ENCODE measurements at places on chromosomes 3 and 15.

- DNase-seq, result peak; percentile 91
Measured at GRCh38 chr3:97430601-97431000, 334.0 kb upstream of the ARL6 start.

GRCh38 chr15:89187986-89188514, 33.3 kb downstream of the RLBP1 start:
- no peak for DNase-seq

DNA sequence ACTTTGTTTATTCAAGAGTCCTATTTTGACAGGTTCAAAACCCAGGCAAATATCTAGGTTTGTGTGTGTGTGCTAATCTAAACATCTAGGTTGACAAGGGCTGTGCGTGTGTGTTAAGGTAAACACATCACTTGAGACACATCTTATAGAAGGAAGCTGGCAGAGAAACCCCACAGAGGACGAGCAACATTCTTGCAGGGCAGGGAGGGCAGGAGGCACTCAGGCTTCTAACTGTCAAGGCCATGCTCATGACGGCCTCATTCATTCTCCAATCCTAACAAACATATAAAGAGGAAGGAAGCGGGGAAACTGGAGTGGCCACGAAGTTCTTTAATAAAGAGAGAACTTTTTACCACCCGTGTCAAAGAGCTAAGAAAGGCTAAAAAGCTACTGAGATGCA, 43.4 kb downstream of the SLCO2A1 start:
- DNase-seq, result no peak

- no peak for DNase-seq
Measured at GRCh38 chr3:127480196-127480954, 110.2 kb downstream of the TPRA1 start.

GRCh38 chr3:159443266-159443665, 545.4 kb upstream of the IL12A start:
- no peak for DNase-seq

Measured in NCI-H1436 treated with DMSO at 0.1 percent for 48 hours (cell line).